ENCODE measurements at places on chromosomes 2 and 18.

GRCh38 chr18:10010611-10011015 is 96.8 kb downstream of the VAPA start:
- no peak for DNase-seq

DNA sequence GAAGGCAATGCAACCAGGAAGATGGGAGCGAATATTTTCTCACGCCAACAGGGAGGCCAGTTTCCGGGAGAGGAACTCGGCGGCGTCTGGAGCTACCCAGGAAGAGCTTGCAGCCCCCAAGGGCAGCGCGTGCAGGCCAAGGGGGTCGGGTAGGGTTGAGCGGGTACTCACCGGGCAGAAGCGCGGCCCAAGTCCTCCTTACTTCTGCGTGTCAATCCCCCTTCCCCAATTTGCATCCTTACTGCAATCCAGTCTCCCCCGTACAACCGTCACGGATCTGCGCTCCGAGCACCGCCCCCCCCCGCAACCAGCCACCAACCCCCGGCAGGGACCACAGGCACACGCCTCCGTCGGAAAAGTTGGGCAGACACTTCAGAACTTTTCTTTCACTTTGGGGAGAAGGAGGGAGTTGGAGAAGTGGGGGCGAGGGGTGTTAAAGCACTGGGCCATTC is 1.3 kb downstream of the ATP8B1 start:
- no peak for DNase-seq

DNA sequence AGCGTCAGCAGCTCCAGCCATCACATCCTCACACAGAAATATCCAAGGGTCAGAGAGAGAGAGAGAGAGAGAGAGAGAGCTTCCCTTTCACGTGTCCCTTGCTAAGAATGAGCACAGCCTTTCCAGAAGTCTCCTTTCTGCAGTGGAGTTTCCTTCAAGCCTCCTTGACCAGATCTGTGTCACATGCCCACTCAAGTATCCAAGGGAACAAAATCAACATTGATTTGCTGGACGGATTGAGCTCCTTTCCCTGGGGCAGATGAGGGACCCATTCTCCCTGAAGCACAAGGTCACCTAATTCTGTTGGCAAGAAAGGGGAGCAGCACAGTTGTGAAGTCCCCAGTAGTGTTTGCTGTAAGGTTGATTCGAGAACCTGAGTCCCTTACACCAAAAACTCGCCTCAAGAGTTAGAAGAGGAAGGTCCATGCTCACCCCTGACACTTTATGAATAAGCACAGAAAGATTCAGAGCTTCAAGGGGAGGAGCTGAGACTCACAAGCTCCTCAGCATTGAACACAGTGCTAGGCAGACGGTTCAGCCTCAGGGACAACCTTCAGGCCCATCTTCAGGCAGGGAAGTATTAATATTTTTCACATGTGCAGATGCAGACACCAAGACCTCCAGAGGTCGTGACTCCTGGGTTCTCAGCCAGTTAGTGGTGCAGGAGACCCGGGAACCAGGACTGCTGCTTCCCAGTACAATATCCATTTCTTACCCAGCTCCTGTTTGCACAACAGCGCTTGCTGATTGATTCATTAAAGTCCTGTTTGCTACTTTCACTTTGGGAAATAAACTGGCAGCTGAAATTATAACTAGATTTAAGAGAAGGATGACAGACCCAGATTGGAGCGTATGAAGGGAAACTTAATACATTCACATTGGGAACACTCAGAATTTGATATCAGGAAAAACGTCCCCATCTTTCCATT is 38.2 kb upstream of the MARCO start:
- DNase-seq, result no peak

- no peak for DNase-seq
Observed at GRCh38 chr2:9964334-9964980, 13.0 kb downstream of the GRHL1 start.

- DNase-seq, result no peak
Observed at GRCh38 chr2:186031229-186031628, 292.6 kb downstream of the FSIP2 start.

DNA sequence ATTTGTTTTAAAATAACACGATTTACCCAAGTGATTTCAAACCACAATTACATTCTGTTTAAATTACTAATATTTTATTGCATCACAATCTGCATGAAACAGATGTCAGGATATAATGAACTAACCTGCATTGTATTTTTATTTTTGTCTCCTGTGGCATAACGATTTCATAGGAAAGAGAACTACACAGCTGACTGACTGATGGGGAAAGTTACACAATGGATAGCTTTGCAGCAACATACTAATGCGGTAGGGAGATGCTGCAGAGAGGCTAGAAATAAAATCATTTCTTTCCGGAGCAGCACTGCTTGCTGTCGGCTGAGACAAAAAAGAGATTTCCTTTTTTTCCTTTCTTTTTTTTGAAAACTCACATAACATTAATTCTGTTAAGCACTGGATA is 36.9 kb downstream of the SCN1A start:
- DNase-seq, result no peak

DNA sequence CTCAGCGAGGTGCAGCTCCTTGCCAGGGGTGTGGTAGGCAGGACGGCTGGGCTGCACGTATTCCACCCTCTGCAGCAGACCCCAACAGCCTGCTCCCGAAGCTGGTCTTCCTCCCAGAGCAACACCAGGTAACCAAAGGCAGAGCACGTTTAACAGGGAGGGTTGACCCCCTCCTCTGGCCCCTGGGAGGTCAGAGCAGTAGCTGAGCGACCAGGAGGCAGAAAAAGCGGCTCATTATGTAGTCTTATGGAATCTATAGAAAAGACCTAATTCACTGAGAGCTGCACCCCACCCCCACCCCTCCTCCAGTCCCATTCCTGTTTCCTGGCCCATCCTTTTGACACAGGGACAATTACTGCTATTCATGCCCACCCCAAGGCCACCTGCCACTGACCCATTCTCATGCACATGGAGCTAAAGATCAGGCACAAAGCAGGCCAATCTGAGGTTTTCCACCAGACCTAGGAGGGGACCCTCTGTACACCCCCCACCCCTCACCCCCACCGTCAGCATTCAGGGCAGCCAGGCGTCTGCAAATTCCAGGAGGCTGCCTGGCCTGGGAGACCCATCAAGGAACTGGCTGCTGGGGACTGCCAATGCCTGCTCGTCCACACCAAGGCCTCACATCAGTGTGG is 60.9 kb upstream of the FZD7 start:
- DNase-seq, result no peak

GRCh38 chr2:34365932-34366331 is 766.8 kb upstream of the FAM98A start:
- no peak for DNase-seq

GRCh38 chr2:178542569-178542968 is 62.3 kb downstream of the PLEKHA3 start:
- no peak for DNase-seq

- no peak for DNase-seq
Observed at GRCh38 chr2:237025090-237025865, 60.4 kb upstream of the COPS8 start.

DNA sequence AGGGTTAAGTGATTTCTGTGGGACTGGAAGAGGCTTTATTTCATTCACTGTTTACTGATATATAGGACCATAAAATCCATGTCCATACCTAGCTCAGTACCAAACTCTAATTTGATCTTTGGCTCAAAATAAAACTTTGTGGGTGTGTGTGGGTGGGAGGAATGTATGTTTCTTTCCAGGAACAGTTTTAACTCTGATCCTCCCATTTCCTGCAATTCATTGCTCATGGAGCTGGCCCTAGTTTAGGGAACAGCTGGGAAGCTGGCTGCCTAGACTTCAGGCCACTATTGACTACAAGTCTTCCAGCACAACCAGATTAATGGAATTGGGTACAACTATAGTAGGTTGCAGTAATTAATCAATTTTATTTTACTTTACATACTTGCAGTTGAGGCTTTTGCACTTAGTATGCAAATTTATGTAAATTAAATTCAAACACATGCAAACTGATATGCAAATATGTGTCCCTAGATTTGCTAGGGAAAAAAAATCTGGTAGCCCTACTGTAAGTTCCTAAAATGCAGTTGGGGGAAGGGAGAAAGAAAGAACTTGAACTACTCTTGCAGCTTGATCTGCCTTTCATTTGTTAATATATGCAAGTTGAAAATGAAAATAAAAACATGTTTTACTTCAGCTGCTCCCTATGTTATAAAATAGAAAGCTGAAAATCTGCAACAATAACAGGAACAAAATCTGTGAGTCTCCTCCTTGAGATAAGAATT is 1070.3 kb upstream of the CELF4 start:
- no peak for DNase-seq

GRCh38 chr2:16183345-16183744 is 243.0 kb downstream of the MYCN start:
- no peak for DNase-seq

DNA sequence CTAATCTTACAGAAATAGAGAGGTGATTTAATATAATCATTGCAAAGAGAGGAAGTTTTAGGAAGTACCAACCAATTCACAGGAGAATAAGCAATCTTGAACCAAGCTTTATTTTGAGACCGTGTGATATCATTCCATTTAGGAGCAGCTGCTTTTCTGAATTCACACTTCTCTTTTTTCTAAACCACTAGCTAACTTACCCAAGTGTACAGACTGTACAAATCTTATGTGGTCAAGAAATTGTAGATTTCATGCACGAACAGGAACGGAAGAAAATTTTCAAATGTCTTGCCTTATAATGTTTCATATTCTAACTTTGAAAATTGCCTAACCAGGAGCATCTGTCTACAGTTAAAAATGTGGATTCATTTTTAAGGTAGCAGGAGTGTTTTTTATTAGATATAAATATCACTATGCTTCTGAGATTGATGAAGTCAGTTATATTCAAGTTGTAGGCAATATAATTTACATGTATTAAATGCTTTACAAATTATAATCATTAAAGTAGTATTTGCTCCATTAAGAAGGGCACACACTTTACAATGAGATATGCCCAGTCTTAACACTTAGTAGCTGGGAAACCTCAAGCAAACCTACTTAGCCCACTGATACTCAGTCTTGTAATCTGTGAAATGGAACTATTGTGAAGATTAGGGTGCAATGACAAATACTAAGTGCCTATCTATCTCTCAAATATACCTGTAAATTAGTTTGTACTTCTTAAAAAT is 302.2 kb upstream of the STON1 start:
- peak; percentile 17 for DNase-seq

DNA sequence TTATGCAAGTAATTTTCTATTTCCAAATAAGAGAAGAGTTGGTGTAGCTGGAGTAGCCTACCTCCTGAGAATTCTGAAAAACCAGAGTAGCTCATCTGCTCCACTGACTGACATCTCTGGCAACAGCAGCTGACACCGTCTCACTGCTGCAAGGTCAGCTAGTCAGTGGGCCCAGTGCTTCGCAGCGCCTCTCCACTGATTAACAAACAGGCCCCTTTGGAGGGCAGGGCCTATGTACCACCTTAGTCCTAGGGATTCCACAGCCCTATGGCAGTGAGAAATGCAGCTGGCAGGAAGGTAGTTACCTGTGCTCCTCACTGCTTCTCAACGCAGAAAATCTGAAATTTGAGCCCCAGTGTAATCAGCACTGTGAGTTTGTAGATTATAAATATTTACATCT is 97.5 kb downstream of the DLGAP1 start:
- DNase-seq, result no peak

- DNase-seq, result no peak
Observed at GRCh38 chr18:42425025-42425424, 470.0 kb downstream of the PIK3C3 start.

DNA sequence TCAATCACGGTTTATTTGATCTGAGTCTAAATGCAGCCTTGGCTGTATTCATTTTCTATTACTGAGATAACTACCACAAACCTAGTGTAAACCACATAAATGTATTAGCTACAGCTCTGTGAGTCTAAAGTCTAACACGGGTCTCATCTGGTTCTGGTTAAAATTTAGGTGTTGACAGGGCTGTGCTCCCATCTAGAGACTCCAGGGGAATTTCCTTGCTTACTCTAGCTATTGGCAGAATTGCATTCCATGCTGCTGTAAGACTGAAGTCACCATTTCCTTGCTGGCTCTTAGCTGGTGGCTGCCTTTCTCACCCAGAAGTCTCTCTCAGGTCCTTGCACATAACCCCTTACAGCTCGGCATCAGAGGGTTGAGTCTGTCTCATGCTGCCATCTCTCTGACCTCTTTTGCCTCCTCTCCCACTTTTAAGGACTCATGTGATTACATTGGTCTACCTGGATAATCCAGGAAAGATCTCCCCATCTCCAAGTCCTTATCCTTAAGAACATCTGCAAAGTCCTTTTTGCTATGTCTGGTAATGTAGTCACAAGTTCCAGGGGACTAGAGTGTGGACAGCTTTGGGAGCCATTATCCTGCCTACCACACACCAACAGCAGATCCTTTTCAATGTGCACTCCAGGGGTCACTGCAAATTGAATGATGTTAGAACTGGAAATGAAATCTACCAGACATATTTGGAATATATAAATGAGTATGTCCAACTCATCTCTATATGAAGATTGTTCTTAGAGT is 207.0 kb upstream of the AGAP1 start:
- no peak for DNase-seq

DNA sequence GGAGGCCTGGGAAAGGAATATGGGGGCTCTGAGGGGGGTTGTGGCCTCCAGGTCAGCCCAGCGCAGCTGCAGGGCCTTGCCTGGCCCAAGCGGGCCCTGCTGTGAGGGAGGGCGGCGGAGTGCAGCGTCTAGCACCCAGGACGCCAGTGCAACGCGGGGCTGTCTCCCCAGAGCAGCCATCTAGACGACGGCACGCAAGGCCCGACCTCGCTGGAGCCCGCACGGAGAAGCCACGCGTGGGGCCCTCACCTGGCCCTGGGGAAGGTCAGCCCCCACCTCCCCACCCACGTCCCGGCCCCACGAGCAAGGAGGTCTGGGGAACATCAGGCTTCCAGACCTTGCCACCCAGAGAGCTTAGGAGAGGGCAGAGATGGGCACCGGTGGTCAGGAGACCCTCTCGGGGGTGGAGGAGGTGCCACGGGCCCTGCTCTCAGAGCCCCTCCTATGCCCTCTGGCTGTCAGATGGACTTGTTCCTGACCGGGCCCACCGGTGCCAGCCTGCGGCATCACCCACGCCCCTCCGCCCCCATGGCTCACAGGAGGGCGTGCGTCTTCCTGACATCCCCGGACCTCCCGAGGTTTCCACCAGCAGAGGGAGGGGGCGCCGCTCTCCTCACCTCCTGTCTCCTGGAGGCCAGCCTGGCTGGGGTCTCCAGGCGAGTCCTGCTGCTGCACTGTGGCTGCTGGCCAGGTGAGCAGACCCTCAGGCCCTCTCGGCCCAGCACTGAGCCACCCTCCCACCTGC is 17.0 kb downstream of the GPR35 start:
- DNase-seq, result no peak

All from KG1 (cell line).